Stimulated activated CD4-positive, alpha-beta T cell treated with anti-CD3 and anti-CD28 coated beads, TNF-alpha, amount 100 ng/mL, for 24 hours (primary cell): ENCODE measurements at places on chromosomes 7 and 10.

- no peak for DNase-seq
Observed at GRCh38 chr7:120467676-120468075, 194.7 kb downstream of the KCND2 start.

DNA sequence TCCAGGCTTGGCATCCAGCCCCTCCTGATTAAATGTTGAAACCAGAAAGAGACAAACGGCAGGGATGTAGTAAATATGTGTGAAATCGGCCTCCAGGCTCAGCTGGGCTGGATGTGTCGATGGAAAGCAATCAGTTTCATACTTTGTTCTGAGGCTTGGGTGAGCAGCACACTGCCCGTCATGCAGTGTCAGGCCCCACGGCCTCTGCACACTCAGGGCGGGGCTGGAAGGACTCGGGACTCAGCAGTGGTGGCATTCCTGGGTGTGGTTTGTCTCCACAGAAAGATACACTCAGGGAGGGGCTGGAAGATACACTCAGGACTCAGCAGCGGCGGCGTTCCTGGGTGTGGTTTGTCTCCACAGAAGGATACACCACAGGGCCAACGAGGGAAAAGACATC lies 22.0 kb downstream of the ADGRA1 start:
- DNase-seq = no peak

- no peak for DNase-seq
Observed at GRCh38 chr7:81420526-81421226, 349.2 kb downstream of the HGF start.

DNA sequence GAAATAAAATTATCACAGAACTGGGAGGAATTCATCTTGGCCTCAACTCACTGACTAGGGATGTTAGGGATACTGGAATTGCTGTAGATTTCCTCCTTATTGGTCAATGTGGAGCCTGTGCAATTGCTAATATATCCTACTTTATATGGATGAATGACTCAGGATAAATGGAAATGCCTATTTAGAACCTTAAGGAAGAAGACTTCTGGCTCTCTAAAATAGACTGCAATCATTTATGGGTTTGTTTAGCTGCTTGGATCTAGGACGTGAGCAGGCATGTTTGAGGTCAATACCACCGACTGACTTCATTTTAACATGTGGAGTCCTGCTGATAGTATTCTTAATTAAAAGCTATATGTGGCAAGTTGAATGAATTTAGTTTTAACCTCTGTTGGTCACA lies 1040.1 kb upstream of the LRRN3 start:
- no peak for DNase-seq

DNA sequence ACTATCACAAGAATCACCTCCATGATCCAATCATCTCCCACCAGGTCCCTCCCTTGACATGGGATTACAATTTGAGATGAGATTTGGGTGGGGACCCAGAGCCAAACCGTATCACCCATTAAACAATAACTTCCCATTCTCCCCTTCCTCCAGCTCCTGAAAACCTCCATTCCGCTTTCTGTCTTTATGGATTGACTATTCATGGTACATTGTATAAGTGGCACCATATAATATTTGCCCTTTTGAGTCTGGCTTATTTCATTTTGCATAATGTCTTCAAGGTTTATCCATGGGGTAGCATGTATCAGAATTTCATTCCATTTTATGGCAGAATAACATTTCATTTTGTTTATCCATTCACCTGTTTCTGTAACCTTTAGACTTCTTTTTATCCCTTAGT lies 39.2 kb upstream of the GARS1 start:
- DNase-seq = no peak

DNA sequence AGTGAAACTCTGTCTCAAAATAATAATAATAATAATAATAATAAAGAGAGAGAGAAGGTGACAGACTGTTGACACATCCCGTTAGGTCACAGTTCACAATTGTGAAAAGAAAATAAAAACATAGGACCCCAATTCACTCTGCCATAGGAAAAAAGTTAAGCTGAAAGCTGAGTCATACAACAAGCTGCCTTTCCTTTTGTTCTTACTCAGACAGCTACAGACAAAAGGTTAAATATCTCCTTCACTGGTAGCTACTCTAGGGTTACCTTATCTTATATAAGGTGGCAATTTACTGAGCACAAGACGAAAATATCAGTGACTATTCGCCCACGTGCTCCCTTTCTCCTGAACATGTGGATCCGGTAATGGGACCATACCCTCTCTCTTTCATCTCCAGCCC lies 17.5 kb downstream of the TUBAL3 start:
- DNase-seq = no peak

DNA sequence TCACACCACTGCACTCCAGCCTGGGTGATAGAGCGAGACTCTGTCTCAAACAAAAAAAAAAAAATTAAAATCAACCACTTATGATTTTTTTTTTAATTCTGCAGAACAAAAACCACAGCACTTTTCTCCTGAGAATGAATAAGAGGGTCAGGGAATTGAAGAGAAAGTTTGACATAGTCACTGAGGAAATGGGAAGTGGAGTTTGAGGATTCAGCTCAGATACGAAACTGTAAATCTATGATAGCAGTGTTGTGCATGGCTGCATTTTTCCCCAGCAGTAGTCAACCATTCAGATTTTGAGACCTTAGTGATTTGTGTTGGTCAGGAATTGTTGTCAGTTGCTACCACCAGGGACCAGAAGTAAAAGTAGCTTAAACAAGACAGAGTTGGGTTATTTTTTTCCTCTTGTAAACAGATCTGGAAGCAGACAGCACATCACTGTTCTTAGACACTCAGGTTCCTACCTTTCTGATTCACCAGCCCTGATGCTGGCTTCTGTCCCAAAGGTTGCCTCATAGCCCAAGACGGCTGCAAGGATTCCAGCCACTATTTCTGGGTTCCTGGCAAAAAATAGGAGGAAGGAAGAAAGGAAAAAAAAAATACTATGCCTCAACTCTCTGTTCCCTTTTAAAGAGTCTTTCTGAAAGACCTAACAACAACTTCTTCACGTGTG lies 20.1 kb downstream of the PILRA start:
- no peak for DNase-seq

DNA sequence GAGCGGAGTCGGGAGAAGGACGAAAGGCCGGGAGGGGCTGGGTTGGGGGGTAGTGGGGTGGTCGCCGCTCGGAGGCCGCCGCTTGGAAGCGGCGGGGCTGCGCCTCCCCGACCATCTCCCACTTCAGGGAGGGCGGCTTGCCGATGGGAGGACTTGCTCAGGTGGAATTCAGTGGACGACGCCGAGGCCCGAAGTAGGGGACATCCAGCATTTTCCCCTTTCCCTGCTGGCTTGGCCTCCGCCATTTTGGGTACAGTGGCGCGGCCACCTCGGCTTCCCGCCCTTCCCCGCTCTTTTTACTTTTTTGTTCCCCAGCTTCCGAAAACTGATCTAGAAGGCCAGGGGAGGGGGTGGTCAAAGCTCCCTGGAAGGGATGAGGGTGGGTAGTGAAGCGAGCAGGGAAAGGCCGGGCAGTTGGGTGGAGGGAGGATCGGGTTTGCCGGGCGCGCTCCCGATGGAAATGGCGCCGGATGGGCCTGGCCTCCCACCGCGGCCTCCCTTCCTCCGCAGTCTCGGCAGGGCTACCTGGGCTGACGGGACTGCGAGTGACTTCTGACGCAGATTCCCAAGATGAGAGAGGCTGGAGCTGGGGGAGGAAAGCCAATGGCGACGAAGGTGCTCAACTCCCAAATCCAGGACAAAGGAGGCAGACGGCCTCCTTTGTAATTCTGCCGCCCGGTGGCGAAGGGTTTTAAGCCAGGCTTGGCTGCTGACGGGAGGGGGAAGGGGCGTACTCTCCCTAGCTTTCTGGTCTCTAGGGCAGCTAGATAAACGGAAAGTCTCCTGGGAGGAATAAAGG lies at the start of gene PBLD:
Gene PBLD, minus strand, starts transcription at position 670 of the 799 bp plus-strand sequence. CDS start 26,084 bp downstream, outside the sequence.
- peak; percentile 38 for DNase-seq

DNA sequence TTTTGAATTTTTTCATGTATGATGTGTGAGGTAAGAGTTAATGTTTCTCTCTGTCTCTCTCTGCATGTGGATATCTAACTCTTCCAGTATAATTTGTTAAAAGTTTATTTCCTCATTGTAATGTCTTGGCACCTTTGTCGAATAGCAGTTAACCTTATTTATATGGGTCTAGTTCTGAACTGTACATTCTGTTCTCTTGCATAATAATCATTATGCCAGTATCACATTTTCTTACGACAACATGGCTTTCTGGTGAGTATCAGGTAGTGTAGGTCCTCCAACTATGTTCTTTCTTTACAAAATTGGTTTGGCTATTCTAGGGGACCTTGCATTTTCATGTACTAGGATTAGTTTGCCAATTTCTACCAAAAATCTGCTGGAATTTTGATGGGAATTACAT lies 337.0 kb upstream of the FZD8 start:
- no peak for DNase-seq
